Hippocampal formation (tissue), 2 donors: ENCODE measurements at places on chromosomes 11 and 22.
A peak's percentile ranks its signal among the peaks of the same experiment; 100 is the strongest.

GRCh38 chr11:73155102-73155501, 13.0 kb upstream of the FCHSD2 start:
- no peak for DNase-seq

DNA sequence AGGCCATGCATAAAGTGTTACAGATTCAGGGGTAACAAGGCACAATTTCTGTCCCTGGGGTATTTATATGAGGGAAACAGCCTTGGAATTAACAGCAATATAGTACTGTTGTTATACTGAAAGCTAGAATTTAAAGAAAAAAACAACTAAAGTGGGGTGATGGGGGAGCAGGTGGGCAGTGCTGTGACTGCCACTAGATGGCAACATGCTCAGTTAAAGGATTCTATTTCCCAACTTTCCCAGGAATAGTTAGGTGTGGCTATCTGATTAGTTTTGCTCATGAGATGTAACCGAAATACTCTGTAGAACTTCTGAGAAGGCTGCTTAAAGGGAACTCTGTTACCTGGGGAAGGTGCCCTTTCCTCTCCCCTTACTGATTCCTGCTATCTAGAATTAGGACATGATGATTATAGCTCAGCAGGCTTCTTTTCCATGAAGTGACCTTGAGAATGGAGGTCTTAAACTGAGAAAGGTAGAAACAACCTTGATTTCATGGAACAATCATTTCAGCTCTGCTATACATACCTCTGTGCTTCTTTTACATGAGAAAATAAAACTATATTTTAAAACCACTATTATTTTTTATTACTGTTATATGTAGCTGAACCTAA, 102.6 kb downstream of the RELT start:
- peak; percentile 9 for DNase-seq

DNA sequence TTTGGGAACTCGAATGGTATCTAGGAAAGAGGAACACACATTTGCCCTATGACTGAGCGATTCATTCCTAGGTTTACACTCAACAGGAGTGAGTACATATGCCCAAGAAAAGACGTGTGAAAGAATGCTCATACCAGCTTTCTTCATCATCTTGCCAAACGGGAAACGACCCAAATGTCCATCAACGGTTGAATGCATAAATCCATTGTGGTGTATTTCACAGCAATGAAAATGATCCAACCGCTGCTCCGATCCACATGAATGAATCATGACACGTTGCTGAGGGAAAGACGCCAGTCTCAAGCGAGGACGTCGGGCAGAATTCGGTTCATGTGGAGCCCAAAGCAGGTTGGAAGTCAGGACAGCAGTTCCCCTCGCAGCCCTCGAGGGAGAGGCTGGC, 71.5 kb downstream of the CYTH4 start:
- no peak for DNase-seq

DNA sequence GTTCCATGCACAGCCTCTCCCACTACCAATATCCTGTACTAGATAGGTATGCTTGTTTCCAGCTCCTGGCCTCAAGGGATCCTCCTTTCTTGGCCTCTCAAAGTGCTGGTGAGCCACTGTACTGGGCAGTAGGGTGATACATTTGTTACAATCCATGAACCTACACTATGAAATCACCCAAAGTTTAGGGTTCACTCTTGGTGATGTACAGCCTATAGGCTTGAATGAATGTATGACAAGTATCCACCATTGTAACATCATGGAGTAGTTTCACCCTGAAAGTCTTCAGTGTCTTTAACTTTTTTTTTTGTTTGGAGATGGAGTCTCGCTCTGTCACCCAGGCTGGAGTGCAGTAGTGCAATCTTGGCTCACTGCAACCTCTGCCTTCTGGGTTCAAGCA, 31.8 kb downstream of the TRIOBP start:
- no peak for DNase-seq

GRCh38 chr11:126809514-126810289, 190.9 kb downstream of the KIRREL3 start:
- DNase-seq = no peak

- no peak for DNase-seq
Measured at GRCh38 chr11:131677828-131678470, 307.5 kb downstream of the NTM start.

DNA sequence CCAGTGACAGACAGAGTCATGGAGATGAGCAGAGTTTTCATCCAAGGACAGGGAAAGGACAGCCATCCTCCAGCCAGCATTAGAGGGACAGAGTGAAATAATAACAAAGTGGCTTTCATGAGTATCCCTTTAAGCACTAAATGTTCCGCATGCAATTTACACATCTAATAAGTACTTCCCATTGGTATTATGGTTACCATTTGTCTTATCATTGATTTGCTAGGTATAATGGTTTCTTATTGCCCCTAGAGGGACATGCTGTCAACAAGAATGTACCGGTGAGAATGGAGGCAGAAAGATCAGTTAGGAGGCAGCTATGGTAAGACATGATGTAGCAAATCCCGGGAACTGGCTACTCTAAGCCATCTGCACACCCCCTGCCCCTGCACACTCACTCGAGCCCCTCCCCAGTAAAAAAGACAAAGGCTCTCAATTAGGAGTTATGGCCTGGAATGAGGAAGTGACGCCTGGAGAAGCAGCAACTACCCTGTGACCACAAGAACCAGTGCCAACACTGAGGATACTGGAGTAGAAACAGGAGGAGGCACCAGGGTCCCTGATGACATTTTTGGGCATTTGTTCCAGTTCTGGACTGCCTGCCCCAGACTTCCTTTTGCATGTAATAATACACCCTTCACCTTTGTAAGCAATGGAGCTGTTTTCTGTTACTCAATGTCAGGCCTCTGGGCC, 30.2 kb upstream of the HMGXB4 start:
- no peak for DNase-seq

DNA sequence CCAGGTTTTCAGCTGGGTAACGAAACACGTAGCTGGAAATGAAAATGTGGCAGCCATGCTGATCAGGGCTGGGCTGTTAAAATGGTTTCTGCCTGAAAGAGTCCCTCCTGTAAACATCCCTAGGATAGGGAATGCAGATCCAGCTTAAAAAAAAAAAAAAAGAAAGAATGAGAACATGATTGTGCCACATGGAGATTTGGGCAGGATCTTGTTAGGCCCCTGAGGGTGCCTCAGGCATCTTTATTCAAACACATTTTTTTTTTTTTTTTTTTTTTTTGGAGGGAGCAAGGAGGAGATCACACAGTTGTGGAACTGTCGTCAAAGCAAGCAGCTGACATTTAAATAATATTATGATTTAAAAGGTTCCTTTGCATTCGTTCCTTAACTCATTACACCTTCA, 900.3 kb downstream of the OPCML start:
- DNase-seq = no peak

GRCh38 chr11:75626889-75627529, 41.8 kb downstream of the MAP6 start:
- DNase-seq = no peak

DNA sequence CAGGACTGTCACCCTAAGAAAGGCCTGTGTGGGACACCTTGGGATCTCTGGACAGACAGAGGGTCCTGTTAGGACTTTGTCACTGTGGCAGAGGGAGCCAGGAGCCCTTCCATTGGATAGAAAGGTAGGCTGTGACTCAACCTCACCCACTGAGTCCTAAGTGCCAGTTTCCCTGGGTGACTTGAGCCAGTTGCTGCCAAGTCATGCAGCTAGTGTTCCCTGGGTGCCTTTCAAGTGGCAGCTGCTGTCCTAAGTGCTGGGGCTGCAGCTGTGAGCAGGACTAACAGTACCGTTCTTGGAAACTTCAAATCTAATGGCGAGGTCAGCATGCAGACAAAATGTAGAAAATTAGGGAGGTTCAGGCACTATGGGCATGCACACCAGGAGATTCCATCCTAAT, 393.7 kb downstream of the TMEM135 start:
- no peak for DNase-seq

GRCh38 chr11:14932447-14932846, 39.7 kb downstream of the CALCA start:
- no peak for DNase-seq

- no peak for DNase-seq
Measured at GRCh38 chr11:23551706-23552105, 691.4 kb upstream of the CCDC179 start.

DNA sequence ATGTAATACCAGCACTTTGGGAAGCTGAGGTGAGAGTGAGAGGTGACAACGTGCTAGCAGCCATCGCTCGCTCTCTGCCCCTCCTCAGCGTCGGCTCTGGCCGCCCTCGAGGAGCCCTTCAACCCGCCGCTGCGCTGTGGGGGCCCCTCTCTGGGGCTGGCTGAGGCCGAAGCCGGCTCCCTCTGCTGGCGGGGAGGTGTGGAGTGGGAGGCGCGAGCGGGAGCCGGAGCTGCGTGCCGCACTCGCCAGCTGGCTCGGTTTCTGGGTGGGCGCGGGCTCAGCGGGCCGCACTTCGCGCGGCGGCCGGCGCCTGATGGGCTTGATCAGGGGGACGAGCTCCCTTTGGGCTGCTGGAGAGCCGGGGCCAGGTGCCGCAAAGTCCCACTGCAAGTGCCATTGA, 98.9 kb upstream of the UBASH3B start:
- DNase-seq = no peak

DNA sequence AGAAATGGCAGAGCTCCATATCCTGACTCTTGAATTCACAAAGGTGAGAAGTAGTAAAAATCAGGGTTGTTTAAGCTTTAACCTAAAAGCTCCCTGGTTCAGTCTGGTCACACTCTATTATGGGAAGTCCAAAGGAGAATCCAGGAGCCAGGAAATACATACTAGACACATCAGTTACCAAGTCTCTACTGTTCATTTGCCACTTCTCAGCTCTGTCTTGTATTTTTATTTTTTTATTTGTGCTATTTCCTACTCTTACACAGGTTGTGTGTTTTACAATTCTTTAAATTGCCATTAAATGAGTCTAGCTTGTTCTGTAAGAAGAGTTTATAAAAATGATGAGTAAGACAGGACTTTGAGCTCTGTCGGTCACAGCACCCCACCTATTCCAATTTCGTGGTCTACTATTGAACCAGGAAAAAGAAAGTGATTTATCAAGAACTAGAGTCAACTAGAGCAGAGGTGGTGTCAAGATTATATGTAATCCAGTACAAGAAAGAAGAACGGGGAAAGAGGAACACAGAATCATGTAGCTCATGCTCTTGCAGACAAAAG, 9.7 kb downstream of the MS4A12 start:
- DNase-seq = no peak

GRCh38 chr11:30046578-30046945, 29.7 kb upstream of the KCNA4 start:
- no peak for DNase-seq

GRCh38 chr11:11440144-11440543, 87.1 kb upstream of the CSNK2A3 start:
- DNase-seq = no peak

DNA sequence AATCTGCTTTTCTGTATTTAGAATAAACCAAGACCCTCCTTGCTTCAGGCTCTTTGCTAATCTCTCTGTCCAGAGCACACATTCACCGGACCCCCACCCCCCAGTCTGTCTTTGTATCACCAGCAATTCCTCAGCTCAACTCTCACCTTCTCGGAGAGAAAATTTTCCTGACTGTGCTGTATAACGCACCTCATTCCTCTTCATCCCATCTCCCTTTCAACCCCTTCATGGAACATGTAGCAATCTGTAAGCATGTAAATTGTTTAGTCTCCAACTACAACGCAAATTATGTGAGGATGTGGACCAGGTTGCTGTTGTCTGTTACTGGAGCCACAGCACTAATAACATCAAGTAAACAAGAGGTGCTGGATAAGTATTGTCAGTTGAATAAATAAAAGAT, 349.8 kb downstream of the DCDC1 start:
- DNase-seq = no peak

DNA sequence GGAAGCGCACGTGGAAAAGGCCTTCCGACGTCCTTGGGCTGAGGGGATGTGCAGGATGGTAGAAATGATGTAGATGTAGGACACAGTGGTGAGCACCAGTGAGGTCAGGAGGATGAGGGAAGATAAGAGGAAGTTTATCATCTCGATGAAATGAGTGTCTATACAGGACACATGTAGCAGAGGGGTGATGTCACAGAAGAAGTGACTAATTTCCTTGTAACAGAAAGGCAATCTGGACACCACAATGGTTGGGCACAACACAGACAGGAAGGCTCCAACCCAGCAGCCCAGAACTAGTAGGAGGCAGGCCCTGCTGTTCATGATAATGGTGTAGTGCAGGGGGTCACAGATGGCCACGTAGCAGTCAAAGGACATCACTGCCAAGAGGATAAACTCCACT, 35.0 kb upstream of the OR6M1 start:
- no peak for DNase-seq

DNA sequence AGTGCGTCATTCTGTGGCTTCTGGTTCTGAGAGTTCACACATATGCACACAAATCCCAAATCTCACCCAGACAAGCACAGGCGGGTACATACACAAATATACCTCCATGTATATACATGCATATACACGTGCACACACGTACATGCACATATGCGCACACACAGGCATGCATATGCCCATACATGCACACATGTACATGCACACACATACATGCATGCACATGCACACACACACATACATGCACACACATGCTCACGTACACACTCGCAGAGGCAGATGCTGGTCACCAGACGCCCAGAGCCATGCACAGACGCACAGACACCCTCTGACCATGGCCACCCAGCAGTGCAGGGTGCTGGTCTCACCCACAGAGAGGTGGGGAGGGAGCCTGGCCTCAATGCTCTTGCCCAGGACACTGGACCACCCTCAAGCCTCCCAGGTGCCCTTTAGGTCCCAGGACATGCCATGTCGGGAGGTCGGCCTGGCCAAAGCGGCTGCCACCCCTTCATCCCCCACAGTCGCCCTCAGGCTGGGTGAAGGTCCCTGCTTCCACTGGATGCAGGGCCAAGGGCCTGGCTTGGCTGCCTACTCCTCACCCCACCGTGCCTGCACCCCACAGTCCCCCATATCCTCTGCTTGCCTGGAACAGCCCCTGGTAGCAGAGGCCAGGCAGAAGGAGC, 9.5 kb downstream of the DUSP8 start:
- no peak for DNase-seq

DNA sequence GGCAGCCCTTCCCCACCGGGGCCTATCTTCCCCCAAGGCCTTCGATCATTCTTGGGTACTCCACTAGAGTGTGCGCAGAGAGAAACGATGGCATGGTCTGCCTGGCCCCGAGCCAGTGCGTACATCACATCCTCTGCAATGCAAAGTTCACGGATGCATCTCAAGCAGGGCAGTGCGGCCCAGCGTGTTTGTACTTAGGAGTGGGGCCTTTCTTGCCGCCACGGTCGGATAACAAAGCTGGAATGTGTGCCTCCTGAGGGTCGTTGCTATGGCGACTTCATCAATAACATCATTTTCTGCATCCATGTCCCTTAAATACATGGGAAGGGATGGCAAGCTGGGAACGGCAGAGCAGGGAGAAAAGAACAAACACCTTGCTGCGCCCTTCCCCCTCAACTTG, 73.9 kb downstream of the SCUBE1 start:
- DNase-seq = no peak

- DNase-seq = no peak
Measured at GRCh38 chr11:133832991-133833897, 12.1 kb downstream of the SPATA19 start.

DNA sequence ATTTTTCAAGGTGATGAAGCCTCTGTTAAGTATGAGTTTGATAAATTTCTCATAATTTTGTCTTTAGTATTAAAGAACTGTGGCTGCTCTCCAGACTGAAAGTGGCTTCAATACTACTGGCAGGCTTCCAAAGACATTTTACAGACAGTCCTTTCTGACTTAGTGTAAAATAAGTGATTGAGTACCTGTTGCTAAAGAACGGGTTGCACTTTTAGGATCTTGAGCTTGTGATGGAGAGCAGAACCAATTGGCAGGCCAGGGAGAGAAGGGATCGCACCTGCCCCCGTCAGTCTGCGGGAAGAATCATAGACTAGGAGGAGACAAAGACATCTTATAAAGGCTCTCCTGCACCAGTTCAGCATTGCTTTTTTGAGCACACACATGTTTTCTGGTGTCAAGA, 4.4 kb downstream of the NCAM1 start:
- DNase-seq = no peak
